ENCODE measurements at places on chromosomes 5 and 9. TPM values are rescaled to one million over a fixed set of nuclear protein-coding genes. Genes with fewer than 3 reads are reported as not detected.

SAP30L gene
- total RNA-seq: 21.1 TPM

SLC6A19 gene
- total RNA-seq: not detected

FGF18 gene
- under 0.01 TPM for total RNA-seq

ZNF354C gene
- 7.1 TPM for total RNA-seq

IFNA21 gene
- total RNA-seq: not detected

TRIM7 gene
- 3.0 TPM for total RNA-seq

All from bronchial smooth muscle cell (primary cell).